Esophagus muscularis mucosa (tissue), 4 donors: ENCODE measurements at places on chromosomes 12 and 14. TPM values are rescaled to one million over a fixed set of nuclear protein-coding genes. Genes with fewer than 3 reads are reported as not detected.

The NRXN3 gene
- total RNA-seq, result 102 TPM

The PLA2G1B gene
- total RNA-seq, result not detected

The THTPA gene
- 19.7 TPM for total RNA-seq

The RNU4-1 gene
- not detected for total RNA-seq

The KSR2 gene
- under 0.01 TPM for total RNA-seq

The WNT5B gene
- total RNA-seq, result 112 TPM

The IFNG-AS1 gene
- not detected for total RNA-seq

GRCh38 chr12:92416385-92416812 lies 270.8 kb upstream of the BTG1 start:
- H3K4me3 ChIP-seq, result no peak overlapping the region
- H3K4me1 ChIP-seq, result no peaks in the 10 kb centered on the region
- no peaks in the 10 kb centered on the region for H3K27me3 ChIP-seq
- no peak for DNase-seq
- H3K36me3 ChIP-seq, result no peaks in the 10 kb centered on the region

DNA sequence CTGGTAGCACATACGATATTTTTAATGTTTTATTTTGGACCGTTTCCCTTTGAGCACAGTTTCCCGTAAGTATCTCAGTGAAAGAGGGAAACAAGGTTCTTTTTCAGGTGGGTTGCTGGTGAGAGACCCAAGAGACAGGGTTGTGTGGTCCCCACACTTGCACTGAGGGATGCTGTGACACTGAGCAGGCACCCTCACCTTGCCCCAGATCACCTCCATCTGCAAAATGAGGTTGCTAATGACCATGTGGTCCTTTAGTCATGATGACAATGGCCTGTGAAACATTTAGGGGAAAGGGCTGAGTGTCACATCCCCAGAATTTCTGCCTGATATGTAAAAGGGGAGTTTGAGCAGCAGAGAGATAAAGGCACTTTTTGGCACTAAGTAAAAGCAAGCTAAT lies 4.3 kb downstream of the CCND2 start:
- DNase-seq, result peak; percentile 53
- peaks cover 78% of the 10 kb centered on the region for H3K4me1 ChIP-seq
- peaks cover 51% of the 10 kb centered on the region for H3K36me3 ChIP-seq
- H3K27ac ChIP-seq, result peak overlapping the region; percentile 93
- H3K4me3 ChIP-seq, result no peak overlapping the region
- H3K27me3 ChIP-seq, result peaks cover 4% of the 10 kb centered on the region

DNA sequence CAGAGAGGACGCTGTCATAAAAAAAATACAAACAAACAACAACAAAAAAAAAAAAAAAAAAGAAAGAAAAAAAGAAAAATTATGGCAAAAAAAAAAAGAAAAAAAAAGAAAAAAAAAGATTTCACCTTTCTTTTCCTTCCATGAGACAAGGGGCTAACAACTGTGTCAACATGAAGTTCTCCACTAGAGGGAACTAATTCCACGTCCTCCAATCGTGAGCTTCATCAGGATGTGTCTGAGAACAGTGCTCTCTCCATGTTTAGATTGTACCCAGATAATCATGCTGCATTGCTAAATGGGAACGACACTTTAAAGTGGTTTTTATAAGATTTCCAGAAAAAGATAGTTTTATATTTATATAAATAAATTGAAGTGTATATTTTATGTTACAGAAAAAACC lies 96.2 kb upstream of the PTPRB start:
- no peak for DNase-seq
- no peaks in the 10 kb centered on the region for H3K4me1 ChIP-seq
- H3K27ac ChIP-seq, result no peak overlapping the region
- no peaks in the 10 kb centered on the region for H3K27me3 ChIP-seq
- H3K4me3 ChIP-seq, result no peak overlapping the region

DNA sequence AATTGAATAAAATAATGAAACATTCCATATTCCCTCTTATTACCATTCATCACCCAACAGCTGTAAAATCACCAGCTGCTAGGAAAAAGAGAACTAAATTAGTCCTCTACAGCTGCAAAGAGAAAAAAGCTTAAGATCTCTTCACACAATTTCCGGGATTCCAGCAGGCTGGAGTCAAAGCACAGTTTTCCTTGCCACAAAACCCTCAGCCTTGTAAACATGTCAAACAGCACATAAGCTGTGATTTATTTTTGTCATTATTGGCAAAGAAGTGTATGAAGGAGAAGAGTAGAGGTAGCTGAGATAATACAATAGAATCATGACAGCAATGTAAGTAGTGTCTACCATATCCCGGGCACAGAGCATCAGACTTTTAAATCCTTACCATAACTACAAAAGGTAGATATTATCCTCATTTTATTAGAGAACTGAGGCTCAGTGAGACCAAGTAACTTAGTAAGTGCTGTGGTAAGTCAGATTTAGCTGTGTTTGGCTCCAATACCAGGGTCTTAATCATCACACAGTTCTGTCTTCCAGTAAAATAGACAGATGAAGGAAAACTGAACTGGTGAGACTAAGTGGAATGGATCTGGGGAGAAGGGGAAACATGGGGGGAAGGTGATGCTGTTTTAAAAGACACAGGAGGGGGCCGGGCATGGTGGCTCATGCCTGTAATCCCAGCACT lies 57.3 kb downstream of the NTN4 start:
- no peak for DNase-seq
- H3K4me1 ChIP-seq, result peaks cover 53% of the 10 kb centered on the region
- H3K27ac ChIP-seq, result peak overlapping the region; percentile 82
- H3K4me3 ChIP-seq, result no peak overlapping the region
- H3K36me3 ChIP-seq, result no peaks in the 10 kb centered on the region
- H3K27me3 ChIP-seq, result no peaks in the 10 kb centered on the region

DNA sequence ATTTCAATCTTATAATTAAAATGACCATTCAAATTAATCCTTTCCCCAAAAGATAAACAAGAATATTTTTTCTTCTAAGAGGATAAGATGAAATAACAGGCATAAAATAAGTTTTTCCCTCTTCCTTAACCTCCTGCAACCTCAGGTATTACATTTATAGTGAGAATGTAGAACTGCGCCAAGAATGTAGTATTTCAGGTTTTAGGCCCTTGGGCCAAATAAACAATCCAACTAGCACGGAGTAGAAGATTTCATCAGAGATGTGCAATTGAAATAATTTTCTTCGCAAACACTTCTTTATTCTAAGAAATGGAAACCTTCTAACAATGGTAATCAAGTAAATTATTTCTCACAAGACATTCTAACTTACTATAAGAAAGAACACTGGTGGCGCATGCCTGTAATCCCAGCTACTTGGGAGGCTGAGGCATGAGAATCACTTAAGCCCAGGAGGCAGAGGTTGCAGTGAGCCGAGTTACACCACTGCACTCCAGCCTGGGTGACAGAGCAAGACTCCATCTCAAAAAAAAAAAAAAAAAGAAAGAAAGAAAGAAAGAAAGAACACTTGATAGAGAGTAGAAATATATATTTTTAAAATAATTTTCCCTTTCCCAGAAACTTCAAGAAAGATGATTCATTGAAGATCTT lies 100.8 kb downstream of the TAOK3 start:
- DNase-seq, result no peak
- no peaks in the 10 kb centered on the region for H3K27me3 ChIP-seq
- H3K36me3 ChIP-seq, result no peaks in the 10 kb centered on the region
- no peaks in the 10 kb centered on the region for H3K4me1 ChIP-seq
- no peak overlapping the region for H3K27ac ChIP-seq

- no peaks in the 10 kb centered on the region for H3K27me3 ChIP-seq
- H3K4me1 ChIP-seq, result peaks cover 27% of the 10 kb centered on the region
- H3K27ac ChIP-seq, result peak overlapping the region; percentile 75
- no peak for DNase-seq
- H3K36me3 ChIP-seq, result no peaks in the 10 kb centered on the region
Observed at GRCh38 chr12:96197503-96198272, 3.5 kb downstream of the ELK3 start.

GRCh38 chr12:16189849-16190248 lies 87.6 kb downstream of the SLC15A5 start:
- H3K27me3 ChIP-seq, result no peaks in the 10 kb centered on the region
- DNase-seq, result no peak
- no peaks in the 10 kb centered on the region for H3K4me1 ChIP-seq
- no peak overlapping the region for H3K4me3 ChIP-seq
- no peaks in the 10 kb centered on the region for H3K36me3 ChIP-seq
- no peak overlapping the region for H3K27ac ChIP-seq

DNA sequence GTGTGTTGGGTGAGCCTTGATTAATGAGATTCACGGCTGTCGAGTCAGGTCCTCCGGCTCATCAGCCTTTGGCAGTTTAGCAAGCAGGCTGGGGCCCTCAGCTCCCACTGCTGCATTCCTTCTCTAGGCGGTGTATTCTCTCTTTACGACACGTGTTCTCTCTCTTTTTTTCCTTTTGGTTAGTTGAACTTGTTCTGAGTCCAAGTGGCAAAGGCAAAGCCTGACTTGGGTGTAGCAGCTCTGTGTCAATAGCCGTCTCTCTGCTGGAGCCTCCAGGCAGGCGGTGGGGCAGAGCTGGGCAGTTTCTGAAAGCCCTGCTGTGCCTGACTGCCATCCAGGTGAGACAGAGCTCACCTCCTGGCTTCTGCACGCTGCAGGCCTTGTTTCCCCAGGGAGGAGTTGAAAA lies 46.6 kb downstream of the SUSD6 start:
- peak overlapping the region; percentile 52 for H3K27ac ChIP-seq
- peaks cover 8% of the 10 kb centered on the region for H3K36me3 ChIP-seq
- no peak overlapping the region for H3K4me3 ChIP-seq
- peaks cover 99% of the 10 kb centered on the region for H3K4me1 ChIP-seq

- DNase-seq, result no peak
- no peak overlapping the region for H3K4me3 ChIP-seq
- peaks cover 49% of the 10 kb centered on the region for H3K36me3 ChIP-seq
- no peak overlapping the region for H3K27ac ChIP-seq
- H3K4me1 ChIP-seq, result peaks cover 33% of the 10 kb centered on the region
Observed at GRCh38 chr12:132140918-132141841, 2.9 kb downstream of the DDX51 start.

GRCh38 chr12:65823513-65824375 lies 539 bp upstream of the HMGA2 start:
- H3K36me3 ChIP-seq, result no peaks in the 10 kb centered on the region
- H3K4me1 ChIP-seq, result peaks cover 43% of the 10 kb centered on the region
- no peak overlapping the region for H3K27ac ChIP-seq
- peak overlapping the region; percentile 59 for H3K4me3 ChIP-seq

DNA sequence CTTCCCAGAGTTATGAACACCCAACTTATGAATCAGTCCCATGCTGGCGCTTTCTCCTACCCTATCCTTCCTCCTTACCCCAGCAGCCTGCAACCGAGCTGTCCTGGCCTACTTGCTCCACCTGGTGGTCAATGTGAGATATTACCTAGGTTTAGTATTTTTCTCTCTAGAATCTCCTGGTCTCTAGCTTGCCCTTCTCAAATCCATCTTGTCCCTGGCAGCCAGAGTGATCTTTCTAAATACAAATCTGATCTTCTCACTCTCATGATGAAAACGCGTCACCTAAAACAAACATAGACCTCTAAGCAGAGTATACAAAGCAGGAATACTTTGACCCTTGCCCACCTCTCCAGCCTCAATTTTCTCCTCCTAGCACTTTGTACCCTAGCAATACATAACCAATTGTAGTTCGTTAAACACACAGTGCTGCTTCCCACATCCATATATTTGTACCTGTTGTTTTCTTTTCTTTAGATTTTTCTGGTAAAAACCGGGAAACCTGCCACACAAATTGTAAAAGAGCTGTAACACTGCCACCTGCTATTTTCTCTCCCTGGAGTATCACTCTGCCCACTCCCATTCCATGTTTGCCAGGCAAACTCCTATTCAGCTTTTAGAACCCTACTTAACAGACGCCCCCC lies 20.0 kb upstream of the TCP11L2 start:
- no peak overlapping the region for H3K27ac ChIP-seq
- H3K36me3 ChIP-seq, result no peaks in the 10 kb centered on the region
- H3K4me3 ChIP-seq, result no peak overlapping the region
- H3K4me1 ChIP-seq, result peaks cover 5% of the 10 kb centered on the region
- DNase-seq, result peak; percentile 4
- H3K27me3 ChIP-seq, result no peaks in the 10 kb centered on the region

DNA sequence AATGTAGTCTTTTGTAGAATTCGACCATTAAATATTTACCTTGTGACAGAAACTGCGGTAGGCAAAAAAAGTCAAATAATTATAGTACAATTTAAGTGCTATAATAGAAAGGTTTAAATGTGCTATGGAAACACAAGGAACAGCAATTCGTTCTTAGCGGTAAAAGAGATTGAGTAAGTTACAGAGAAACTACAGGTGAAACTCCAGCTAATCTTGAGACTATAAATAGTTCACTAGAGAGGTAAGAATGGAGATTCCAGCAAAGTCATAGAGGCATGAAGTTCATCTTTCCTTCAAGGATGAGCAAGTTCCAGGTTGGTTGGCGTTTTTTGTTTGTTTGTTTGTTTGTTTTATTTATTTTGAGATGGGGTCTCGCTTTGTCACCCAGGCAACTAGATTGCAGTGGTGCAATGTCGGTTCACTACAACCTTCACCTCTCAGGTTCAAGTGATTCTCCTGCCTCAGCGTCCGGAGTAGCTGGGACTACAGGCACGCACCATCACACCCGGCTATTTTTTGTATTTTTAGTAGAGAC lies 878 bp upstream of the R3HDM2 start:
- DNase-seq, result no peak
- peak overlapping the region; percentile 90 for H3K27ac ChIP-seq
- H3K27me3 ChIP-seq, result no peaks in the 10 kb centered on the region
- no peaks in the 10 kb centered on the region for H3K36me3 ChIP-seq
- H3K4me1 ChIP-seq, result peaks cover 26% of the 10 kb centered on the region
- peak overlapping the region; percentile 66 for H3K4me3 ChIP-seq

DNA sequence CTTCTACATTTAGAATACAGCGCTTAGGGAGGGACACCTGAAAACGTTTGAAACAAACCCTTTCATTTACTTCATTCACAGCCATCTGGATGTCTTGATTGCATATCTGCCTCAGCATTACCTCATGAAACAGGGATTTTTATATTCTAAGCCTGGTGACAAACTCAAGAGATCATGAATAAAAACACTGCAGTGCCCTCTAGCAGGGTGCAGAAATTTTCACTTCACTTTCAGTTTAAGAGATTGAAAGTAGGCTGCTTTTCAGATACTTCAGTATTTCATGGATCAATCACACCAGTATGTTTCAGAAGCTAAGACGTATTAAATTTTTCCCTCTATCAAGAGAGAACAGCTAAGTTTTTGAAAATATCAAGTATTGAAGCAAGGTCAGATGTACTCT lies 467.8 kb downstream of the MDGA2 start:
- no peak overlapping the region for H3K27ac ChIP-seq
- no peaks in the 10 kb centered on the region for H3K27me3 ChIP-seq
- no peak for DNase-seq
- no peaks in the 10 kb centered on the region for H3K36me3 ChIP-seq
- H3K4me1 ChIP-seq, result no peaks in the 10 kb centered on the region

GRCh38 chr12:109818905-109819500 lies 14.2 kb downstream of the TRPV4 start:
- H3K4me3 ChIP-seq, result no peak overlapping the region
- H3K4me1 ChIP-seq, result no peaks in the 10 kb centered on the region
